ENCODE measurements at places on chromosomes 2 and 18.

GRCh38 chr2:158823486-158824237 lies 28.5 kb downstream of the DAPL1 start:
- no peak for DNase-seq

GRCh38 chr2:108805782-108806181 lies 19.2 kb downstream of the CCDC138 start:
- no peak for DNase-seq

DNA sequence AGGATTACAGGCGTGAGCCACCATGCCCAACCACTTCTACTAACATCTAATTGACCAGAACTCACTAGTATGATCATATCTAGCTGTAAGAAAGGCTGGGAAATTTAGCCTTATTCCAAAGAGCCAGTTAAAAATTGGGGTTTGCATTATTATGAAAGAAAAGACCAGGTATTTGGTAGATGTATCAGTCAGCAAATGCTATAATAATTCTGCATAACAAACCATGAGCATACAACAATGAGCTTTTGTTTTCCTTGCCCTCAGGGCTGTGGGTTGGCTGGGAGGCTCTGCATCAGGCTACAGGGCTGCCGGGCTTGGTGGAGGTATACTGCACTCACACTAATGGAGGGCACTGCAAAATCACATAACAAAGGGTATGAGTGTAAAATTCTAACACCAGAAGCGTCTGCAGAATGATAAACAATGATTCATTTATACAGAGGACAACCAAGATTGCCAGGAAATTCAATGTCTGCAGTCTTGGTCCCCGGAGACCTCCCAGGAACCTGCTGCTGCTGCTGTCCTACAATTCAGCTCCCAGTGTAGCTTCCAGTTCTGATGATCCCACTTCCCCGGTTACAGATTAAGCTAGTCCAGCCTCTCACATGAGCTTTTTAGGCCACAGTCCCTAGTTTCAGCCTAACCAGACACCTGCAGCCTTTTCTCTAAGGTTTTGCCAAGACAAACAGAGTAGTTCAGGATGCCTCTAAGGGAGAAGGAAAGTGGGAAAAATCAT lies 32.2 kb upstream of the ST3GAL5 start:
- no peak for DNase-seq

DNA sequence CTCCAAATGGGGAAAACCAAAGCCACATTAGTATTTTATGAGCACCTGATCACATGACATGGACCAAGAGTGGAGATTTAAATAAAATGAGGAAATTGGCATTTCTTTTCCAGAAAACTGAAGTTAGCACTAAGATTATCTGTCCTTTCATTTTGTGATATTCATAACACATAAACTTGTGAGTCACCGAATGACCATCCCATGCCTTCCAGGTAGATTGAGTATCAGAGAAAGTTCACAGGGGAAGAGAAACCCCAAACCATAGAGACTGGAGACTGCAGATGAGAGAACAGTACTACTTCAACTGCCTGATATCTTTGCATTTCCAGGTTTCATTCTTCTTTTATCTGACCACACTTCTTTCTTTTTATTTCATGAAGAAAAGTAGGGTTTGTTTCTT lies 176.3 kb upstream of the LRP1B start:
- no peak for DNase-seq

DNA sequence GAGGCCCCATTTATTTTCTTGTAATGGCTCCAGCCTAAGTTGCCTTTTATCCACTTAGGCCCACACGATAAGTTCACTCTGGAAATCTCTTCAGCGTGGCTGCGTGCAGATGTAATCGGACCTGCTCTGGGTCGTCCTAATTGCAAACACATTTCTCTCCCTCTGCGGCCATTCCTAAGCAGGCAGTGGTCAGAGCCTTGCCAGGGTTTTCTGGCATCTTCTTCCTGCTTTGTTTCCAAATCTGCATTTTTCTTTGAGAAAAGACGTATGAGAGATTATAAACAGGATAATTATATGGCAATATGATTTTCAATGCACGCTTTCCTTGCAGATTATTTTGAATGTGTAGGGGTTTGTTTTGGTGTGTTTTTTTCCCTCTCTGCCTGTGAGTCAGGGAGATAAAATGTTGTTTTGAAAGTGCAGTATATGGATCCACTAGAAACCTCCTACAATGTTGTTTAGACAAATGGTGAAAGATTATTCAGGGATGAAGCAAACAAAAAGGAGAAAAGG lies 239.4 kb upstream of the TANK start:
- no peak for DNase-seq

- DNase-seq: no peak
Measured at GRCh38 chr2:219159771-219160185, 837 bp downstream of the NHEJ1 start.

- DNase-seq: no peak
Measured at GRCh38 chr2:23681356-23682140, 245.4 kb downstream of the ATAD2B start.

DNA sequence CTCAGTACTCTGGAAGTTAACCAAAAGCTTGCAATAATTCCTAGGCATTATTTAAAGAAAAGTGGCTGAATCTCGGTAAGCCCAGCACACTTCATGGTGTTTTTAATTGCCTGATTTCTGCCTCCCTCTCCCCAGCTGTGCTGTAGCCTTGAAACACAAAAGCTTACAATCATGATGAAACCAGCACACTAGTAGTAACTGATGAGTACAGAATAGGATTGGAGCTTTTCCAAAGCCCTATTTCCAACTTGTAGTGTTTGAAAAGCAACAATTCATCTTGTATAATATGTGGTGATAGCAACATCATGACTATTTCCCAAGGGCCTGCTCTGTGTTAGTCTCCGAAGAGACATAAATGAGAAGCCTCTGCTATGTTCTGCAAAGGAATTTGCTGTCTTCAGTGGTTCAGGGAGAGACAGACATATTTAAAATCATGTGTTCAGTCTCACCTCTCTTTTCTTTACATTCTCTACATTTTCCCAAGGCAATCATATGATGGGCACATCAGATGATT lies 1015.0 kb downstream of the BCL11A start:
- no peak for DNase-seq

DNA sequence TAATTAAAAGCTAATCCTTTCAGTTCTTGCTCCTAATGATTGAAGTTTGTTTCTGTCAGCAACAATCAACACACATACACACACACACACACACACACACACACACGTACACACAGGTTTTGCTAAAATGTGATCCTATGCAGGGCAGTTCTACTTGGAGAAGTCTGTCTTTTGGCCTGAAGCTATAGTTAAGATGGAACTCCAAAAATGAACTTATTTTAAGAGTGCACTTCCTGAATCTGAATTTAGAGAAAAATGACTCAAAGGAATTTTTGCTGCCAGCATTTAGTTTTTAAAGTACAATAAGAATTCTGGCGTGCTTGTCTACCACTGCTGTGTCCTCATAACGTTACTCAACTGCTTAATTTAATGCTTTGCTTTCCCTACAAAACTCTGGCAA lies 6.6 kb downstream of the GALNT5 start:
- DNase-seq: no peak

DNA sequence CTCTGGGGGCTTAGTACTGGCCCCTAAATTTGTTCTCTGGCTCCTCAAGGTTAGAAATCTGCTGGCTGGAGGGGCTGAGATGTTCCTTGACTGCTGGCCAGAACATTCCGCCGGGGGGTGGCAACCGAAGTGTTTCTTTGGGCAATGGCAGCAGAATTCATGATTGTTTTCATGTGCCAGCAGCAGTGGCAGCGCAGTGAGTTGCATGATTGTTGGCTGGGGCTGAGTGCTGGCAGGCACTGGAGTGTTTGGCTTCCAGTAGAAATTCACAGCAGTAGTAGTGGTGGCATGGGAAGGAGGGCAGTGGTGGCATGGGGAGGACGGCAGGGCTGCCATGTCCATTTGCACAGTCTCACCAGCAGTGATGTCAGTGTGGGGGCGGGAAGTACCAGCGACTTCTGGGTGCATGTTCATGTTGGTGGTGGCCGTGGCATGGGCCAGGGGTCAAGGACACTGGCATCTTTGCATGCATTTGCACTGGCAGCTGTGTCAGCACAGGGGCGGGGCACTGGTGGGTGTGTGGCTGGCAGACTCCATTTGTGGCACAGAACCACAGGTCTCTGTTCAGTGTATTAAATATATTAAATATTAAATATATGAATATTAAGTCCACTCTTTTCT lies 130.6 kb upstream of the CDH7 start:
- no peak for DNase-seq

GRCh38 chr18:36504928-36505327 lies 207.4 kb downstream of the FHOD3 start:
- no peak for DNase-seq

DNA sequence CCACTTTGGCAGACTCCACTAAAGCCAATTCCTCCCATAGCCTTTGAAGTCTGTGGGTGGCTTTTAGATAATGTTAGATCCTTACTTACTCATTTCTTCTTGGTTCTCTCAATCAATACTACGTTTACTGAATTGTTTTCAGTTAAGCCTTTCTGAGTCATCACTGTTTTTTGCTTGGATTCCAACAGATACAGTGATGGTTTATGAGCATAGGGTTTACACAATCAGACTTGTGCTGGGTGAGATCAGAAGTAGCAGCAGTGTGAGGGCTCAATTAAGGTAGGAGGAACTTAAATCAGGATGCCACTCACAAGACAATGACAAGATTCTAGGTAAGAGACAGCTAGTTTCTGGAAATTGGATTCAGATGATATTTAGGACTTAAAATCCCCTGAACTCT lies 297.7 kb upstream of the DOK6 start:
- no peak for DNase-seq

DNA sequence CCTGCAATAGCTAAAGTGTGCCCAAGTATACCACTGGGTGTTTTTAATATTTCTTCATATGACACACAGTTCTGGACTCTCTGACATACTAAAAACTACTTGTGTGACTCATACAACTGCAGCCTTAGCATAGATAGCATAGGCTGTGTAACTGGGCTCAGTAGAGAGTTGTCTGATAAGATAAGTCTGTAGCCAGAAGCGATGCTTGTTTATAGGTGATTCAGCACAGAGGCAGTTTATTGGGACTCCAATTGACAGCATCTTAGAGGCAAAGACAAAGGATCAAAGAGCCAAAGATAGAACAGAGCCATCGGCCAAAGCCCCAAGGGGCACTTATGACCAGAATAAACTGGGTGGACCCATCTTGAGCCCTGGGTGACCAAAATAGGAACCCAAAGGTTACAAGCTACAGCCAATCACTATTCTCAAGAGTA lies 42.3 kb downstream of the AAK1 start:
- no peak for DNase-seq

GRCh38 chr2:28729698-28730097 lies 21.9 kb upstream of the PPP1CB start:
- DNase-seq: no peak

- DNase-seq: no peak
Measured at GRCh38 chr2:144430722-144431391, 89.1 kb downstream of the ZEB2 start.

GRCh38 chr2:43129676-43130547 lies 96.5 kb downstream of the ZFP36L2 start:
- no peak for DNase-seq

DNA sequence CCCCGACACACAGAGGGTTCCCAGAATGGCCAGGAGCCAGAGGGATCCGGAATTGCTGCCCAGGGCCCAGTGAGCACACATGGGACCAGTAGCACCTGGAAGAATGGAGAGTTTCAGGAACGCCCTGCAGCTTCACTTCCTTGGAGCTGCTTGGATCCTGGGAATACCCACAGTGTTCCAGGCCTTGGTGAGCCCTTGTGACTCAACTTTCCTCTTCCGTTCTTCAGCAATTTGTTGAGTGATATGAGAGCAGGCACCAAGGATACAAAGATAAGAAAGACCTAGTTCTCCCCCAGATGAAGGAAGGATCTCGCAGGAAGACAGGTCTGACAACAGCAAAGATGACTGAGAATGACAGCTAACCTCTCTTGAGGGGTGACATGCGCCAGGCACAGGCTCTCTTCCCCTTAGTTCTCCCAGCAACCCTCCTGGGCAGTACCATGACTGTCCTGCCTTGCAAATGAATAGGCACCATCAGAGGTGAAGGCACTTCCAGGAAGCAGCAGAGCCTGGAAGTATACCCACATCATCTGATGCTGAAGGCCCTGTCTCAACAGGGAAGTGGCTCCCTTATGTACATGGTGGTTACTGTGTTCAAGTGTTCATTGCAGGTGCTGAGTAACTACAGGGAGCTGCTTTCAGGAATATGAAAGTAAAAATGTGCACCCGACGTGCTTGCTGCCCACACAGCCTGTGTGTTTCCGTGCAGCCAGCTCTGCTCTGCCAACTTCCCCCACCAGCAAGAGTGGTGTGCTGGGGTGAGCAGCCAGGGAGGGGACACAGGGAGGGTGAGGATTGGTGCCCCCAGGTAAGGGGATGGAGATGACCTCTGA lies 116.2 kb downstream of the STPG4 start:
- no peak for DNase-seq

DNA sequence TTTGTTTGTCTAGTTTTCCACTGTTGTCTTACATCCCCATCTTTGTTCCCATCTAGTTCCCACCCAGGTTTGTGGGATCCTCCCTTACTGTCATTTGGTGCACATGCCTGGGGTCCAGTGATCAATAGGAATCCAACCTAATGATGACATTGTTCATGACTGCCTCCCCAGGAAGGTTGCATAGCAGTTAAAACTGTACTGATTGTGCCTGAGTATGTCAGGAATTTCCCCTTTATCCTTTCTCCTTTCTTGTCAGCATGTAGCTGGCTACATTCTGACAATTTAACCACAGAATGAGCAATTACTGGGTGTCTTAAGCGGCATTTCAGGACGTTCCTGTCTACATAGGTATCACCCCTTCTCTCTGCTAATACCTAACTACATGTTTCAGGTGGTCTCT lies 653.0 kb downstream of the CNTNAP5 start:
- DNase-seq: no peak

DNA sequence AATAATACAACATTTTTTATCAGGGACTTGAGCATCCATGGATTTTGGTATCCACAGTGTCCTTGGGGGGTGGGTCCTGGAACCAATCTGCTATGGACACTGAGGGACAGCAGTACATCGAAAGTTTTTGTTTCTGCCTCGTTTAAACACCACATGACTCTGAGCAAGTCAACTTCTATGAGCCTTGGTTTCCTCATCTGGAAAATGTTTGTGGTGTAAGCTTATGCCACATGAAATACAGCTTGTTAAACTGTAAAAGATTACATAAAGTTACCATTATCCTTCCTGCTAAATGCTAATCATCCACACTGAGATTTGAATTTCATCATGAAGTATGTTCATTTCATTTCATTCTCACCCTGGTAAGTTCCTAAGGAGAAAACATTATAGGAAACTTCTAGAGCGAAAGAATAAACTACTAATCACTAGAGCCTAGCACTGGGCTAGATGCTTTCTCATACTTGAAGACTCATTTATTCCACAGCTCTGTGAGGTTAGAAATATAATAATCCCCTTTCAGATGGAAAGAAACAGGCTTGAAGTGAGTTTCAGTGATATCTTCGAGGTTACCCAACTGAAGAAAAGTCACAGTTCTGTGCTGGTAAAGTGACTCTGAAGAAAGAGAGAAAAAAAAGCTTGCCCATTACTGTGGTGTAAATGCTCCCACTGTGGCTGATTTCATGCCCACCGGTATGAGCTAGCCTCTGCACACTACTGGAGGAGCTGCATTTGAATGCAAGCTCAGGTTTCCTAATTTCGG lies 29.2 kb downstream of the MCFD2 start:
- DNase-seq: no peak

- no peak for DNase-seq
Measured at GRCh38 chr18:35905436-35905835, 67.0 kb upstream of the RMP24 start.

GRCh38 chr2:10924441-10924840 lies 12.7 kb downstream of the KCNF1 start:
- no peak for DNase-seq

Data from cortex of kidney (tissue), 1 donor.